ENCODE measurements at places on chromosomes 12 and 14.

GRCh38 chr12:59668674-59669073 lies 72.8 kb downstream of the SLC16A7 start:
- no peak for DNase-seq

- no peak for DNase-seq
Measured at GRCh38 chr14:93375673-93376156, 28.7 kb downstream of the COX8C start.

GRCh38 chr12:116832353-116832752 lies 48.9 kb downstream of the HRK start:
- DNase-seq = no peak

DNA sequence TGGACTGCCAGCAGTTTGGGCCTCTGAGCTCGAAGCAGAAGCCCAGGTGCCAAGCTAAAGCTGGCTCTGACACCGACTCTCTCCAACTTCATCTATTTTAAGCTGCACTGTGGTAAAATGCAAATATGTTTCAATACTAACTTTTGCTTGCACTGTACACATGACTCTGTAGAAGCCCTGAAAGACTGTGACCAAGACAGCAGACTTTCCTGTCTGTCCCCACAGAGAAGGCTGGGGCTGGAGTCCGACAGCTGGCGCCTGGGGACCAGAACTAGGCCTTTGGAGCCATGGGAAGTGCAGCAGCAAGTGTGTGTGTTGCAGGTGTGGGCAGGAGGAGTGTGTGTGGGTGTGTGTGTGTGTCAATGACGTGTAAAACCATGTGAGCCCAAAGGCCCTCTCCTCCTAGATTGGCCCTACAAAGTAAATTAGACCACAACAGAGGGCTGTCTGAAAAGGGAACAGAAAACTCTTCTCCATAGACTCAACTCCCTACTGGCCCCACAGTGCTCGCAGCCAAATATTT lies 16.4 kb upstream of the RAB35 start:
- DNase-seq = no peak

DNA sequence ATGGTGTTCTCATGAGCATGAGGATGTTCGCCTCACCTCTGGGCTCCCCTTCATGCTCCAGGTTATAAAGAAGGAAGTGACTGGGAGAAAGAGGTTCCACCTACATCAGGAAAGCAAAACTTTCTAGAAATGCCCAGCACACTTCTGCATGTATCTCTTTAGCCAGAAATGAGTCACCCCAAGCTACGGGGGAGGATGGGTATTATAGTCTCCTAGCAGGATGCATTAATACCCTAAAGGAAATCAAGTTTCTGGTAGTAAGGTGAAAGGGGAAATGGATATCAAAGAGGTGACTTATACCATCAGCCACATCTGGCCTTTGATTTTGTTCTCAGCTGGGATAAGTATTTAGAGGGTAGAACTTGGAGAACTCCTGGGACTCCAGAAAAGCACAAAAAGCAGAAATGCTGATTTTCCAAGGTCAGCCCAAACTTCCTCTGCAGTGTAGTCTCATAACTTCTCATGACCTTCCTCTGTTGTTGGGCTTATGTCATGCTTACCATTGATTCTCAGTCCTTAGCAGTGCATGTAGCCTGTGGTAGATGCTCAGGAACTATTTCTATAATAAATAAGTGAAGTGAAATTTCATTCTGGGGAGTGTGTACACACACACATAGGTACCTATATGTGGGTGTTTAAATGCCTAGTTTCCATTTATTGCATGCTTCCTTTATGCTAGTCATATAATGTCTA lies 209.4 kb upstream of the CRY1 start:
- DNase-seq = no peak

DNA sequence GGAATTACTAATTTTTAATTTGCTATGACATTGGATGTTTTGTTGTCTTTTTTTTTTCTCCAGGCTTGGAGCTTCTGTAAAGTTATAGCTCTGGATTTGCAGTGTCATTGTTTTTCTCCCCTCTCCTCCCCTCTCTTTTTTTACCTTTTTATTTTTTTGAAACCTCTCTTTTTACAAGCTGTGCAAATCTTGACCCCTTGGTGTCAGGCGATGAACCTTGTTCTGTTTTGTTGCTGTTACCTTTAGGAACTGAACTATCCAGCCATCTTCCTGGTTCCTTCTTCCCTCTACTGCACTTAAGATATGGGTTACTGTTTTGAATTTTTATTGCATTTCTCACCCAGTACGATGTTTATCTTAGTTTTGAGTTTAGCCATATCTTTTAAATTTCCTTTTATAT lies 13.7 kb downstream of the KTN1 start:
- no peak for DNase-seq

DNA sequence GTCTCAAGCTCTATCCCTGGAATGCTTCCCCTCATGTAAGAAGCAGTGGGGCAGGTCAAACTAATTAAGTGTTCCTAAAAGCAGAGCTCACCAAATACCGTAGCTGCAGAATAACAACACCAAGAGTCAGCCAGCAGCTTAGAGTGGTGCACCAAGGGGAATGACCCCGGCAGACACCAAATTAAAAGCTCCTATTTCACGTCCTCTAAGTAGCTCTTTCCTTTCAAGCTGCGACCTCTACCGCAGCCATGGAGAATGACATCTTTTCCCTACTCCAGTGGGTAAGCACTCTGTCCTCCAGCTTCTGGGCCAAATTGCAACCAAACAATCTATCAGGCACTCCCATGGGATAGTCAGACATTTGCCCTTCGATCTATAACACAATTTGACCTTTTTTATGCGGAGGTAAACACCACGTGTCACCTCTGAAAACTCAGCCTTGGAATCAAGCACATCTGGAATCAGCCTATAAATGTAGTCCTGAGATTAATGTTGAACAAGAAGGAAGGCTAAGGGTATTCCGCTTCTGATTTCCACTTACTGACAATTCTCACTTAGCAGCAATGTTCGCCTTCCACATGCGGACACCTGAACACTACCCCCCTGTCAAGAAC lies 67.6 kb upstream of the CDKN3 start:
- DNase-seq = no peak

DNA sequence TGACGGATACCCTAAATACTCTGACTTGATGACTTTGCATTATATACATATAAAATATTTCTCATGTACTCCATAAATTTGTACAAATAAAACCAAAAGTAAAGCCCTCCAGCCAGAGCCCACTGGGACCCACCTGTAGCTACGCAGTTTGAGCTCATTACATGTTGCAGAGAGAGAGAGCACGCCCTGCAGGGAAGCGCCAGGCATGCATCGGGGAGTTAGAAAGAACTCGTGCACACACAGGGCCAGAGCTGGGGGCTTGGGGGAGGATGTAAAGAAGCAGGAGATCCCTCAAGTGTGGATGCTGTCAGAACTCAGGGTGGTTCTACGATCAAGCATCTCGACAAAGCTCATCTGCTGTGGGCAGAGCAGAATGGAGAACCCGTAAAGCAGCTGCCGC lies 178.5 kb upstream of the RTL1 start:
- DNase-seq = no peak

DNA sequence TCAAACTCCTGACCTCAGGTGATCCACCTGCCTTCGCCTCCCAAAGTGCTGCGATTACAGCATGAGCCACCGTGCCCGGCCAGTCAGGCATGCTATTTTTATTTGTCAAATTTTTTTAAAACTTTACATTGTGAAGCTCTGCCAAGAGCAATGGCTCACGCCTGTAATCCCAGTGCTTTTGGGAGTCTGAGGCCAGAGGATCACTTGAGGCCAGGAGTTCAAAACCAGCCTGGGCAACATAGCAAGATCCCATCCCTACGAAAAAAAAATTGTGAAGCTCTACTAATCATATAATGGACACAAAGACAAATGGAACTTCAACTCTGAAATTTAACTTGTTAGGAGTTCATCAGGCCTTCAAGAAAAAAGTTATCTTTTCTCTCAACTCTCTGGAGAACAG lies 1.9 kb downstream of the R3HDM2 start:
- DNase-seq = no peak

- DNase-seq = no peak
Measured at GRCh38 chr12:93279565-93280412, 97.9 kb upstream of the NUDT4 start.

- no peak for DNase-seq
Measured at GRCh38 chr14:72753044-72753710, 140.7 kb downstream of the DPF3 start.

DNA sequence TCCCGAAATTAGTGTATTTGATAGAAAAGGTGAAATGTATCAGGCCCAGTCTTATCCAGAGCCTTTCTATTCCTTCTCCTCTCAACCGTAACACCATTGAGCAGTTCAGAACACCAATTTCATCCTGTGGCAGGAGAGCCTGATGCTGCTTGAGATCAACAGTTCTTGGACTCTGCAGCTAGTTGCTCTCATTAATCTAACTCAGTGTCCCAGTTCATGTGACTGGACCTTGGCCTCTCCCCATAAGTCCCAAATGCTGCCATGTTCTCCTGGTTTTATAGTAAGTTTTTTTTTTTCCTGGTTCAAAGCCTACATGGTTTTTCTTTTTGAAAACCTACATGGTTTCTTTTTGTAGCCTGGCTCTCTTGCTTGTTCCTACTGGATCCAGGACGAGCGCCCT lies 293.9 kb downstream of the ITPR2 start:
- DNase-seq = no peak

All from stimulated activated CD8-positive, alpha-beta memory T cell treated with anti-CD3 and anti-CD28 coated beads, Interleukin-4, amount 100 ng/mL, for 4 hours (primary cell).